Caudate nucleus (tissue), 63 donors: ENCODE measurements at places on chromosomes 2 and 18.

- DNase-seq: no peak
Observed at GRCh38 chr2:47321006-47321405, 82.0 kb upstream of the MSH2 start.

DNA sequence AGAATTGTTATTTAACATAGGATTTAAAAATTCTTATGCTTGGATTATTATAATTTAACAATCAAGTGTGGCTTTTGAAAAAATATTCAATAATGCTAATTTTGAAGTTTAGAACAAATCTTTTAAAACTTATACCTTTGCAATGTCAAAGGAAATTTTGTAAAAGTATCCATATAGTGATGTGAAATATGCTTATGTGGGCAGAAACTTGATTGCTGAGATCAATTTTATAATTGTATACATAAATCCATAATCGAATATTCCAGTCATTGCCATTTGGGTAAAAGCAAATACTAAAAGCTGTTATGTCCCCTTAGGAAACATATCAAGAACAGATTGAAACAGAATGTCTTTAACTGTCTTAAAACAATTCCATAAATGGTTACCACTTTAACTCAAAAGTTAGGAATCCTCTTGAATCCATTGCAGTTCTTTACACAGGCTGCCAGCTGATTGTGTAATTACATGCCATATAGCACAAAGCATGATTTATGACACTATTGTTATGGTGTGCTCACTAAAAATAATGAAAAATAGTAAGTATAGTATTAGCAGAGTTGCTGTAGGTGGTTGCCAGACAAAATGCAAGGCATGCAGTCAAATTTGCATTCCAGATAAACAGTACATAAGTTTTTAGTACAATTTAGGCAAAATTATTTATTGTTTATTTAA, 24.2 kb downstream of the PLCL1 start:
- no peak for DNase-seq

- no peak for DNase-seq
Observed at GRCh38 chr2:31286961-31287550, 53.1 kb downstream of the EHD3 start.

DNA sequence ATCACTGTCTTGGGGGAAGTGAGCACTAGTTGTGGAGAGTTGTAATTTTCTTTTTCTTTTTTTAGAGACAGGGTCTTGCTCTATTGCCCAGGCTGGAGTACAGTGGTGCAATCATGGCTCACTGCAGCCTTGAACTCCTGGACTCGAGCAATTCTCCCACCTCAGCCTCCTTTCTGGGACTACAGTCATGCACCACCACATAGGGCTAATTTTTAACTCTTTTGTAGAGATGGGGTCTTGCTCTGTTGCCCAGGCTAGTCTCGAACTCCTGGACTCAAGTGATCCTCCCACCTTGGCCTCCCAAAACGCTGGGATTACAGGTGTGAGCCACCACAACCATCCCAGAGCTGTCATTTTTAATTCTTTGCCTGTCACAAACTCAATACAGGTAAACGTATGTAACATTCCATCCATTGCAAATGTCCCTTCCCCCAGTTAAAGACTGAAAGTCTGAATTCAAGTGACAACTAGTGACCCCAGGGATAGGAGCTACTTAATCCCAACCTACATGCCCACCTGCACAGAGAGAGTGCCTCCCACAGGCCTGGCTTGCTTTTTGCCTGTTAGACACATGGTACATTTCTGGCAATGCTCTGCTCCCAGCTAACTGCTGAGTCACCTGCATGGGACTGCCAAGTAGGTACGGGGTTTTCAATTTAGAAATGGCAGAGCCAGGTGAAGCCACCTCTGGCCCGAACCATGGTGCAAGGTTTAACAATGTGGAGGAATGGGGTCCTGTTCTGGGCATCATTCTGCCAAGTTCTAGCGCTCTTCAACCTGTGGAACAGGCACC, 60.6 kb downstream of the CYB5A start:
- DNase-seq: no peak

- DNase-seq: no peak
Observed at GRCh38 chr18:39620551-39621168, 2055.1 kb upstream of the CELF4 start.

DNA sequence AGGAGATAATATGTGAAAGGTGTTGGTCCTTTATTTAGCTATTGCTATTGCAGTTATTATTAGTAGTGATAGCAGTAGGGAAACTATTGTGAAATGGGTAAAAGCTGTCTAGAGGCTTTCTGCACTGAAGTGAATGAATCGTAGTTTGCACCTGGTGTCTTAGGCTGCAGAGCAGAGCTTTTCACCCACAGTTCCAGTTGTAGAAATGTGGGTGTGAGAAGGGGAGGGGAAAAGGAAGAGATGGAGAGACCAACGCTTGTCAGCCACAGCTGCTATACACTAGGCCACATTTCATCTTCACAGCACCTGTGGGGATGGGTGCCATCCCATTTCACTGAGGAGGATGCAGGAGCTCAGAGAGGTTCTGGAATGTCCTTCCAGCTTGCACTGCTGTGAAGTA, 50.0 kb downstream of the TRPM8 start:
- DNase-seq: no peak

- no peak for DNase-seq
Observed at GRCh38 chr2:200616193-200616592, 30.4 kb downstream of the AOX1 start.

DNA sequence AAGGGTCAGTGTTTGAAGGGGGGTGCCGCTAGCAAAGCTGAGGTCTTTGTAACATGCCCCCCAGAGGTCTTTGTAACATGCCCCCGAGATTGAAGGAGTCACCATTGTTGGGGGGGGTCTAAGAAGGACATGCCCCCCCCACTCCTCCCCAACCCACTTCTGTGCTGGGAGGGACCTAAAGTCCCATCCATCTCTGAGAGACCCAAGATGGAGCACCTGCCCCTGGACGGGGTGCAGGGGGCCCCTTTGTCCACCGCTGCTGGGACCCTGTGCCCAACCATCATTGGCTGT, 5.9 kb upstream of the ASIC4 start:
- DNase-seq: no peak

- DNase-seq: no peak
Observed at GRCh38 chr2:67251741-67252140, 145.4 kb upstream of the ETAA1 start.

DNA sequence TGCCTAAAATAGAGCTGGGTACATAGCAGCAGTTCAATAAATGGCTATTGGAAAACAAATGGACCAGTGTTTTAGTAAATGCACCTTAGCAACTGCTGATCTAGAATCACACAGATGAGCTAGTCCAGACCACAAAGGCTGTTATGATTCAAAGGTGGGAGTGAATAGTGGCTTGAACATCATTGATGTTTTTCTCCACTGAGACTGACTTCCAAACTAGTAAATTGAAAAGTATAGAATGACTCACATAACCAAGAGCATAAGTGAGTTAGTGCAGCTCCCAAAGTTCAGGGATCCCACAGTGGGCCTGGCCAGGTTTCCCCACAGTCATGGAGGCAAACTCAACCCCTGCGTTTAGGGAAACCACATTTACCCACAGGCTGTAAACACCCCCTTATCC, 106.7 kb upstream of the YPEL5 start:
- DNase-seq: no peak

GRCh38 chr2:37849911-37850310, 75.2 kb upstream of the RMDN2 start:
- no peak for DNase-seq

DNA sequence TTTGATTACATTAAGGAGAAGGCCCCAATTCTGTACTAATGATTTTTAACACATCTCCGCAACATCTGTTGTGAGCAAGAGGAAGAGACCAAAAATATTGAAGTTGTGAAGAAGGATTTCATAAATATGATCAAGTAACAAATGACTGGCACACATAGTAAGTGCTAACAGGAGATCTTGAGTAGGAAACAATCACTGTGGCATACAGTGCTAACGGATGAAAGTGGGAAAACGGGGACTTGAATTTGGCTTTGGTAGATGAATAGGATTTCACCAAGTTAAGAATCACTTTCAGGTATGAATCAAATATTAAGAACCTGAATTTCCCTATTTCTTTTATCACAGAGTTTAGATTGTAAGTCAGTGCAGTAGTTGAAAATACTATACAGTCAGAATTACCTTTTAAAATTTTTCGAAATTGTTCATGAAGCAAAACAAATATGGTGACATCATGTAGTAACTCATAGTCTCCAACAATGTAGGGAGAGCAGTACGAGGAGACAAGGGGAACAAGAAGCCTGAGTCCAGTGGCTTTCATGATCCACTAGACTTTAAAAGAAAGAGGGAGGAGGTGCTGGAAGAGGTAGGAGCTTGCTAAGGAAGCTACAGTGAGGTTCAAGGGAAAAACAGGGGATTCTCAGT, 16.3 kb downstream of the CWC22 start:
- no peak for DNase-seq

DNA sequence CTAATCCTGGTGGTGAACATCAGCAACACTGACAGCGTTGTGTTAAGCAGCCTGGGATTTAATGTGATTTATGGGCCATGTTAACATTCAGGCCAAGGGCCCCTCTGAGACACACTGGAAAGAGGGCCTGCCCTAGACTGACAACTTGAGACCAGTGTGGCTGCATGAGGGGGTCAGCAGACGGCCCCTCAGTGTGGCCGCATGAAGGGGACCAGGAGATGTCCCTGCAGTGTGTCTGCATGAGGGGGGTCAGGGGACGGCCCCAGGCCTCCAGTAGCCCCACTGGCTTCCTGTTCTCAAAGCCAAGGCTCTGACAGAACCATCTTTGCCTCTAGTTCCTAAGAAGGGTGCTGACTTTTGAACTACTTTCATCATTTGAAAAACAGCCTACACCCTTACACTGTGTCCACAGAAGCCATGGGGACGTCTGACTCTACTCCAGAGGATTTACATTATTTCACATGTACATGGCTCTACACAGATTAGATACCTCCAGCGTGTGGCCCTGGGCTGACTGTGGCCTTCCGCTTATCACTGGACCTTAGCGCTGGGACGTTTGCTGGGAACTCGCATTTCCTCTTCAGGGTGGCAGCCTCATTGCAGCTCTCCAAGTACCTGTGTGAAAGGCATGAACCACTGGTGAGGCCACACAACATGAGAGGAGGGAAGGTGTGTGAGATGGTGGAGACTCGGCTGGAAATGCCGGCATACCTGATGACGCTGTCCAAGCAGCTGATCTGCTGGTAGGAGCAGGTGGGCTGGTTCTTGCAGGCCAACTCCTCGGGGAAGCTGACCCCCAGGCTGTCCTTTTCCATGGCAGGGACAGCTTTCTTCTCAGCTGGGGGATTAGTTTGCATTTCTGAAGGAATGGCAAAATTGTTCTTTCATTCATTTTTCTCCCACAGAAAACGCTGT, 18.2 kb upstream of the HES6 start:
- DNase-seq: no peak
